ENCODE measurements at places on chromosomes 7 and 10.

GRCh38 chr10:123492016-123492415 is 174.1 kb upstream of the GPR26 start:
- DNase-seq, result no peak

DNA sequence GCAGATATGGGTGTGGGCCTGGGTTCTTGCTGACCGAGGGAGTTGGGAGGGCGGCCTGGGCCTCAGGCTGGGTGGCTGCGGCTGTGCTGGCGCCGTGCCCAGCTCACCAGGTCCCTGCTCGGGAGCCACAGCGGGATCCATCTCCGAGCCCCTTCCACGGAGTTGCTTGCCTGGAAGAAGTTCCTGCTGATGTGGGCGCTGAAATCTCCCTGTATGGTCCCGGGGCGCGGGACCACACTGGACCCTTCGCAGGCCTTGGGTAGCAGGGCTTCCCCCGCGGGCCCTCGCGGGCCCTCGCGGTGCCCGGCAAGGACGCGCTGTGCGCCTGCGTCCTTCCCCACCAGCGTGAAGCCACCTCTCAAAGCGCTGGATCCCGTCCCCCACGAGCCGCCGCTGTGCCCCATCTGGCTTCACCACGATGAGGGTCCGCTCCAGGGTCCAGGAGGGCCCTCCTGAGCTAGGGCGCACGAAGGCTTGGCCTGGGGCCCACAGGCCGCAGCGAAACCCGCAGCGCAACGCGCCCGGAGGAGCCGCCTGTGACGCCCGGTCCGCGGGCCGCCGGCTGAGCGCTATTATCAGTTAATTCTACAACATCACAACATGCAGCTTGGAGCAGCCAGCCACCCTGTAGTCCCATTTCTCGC is 31.5 kb downstream of the RAB19 start:
- DNase-seq, result no peak

GRCh38 chr7:130397051-130397757 is 16.9 kb downstream of the CPA1 start:
- no peak for DNase-seq

GRCh38 chr7:33243319-33243881 is 114.0 kb downstream of the BBS9 start:
- no peak for DNase-seq
